ENCODE measurements at places on chromosomes 7 and 10.

DNA sequence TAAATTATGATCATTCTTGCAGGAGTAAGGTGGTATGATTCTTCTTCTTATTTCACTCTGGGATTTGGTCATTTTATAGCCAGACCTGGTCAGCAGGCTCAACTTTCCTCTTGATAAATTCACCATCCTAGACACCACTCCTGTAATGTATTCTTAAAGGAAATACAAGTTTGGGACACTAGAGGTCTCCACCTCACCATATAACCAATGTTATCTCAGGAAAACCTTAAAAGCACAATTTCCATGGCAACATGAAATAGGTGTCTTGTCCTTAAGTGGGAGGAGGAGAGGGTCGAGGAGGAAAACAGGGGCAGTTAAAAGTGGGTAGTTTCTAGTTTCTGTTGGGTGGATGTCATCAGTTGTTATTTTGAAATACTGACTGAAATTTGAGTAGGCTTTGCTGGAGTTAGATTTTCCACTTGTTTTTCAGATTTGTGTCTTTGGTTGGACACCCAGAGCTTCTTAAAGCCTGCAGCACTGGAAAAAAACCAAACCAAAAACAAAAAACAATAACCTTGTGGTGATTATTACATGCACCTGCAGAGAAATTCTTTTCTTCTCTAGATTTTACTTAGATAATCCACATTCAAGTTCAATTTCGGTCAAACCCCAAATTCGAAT, 163.1 kb downstream of the PRKCQ start:
- peak; percentile 70 for DNase-seq

- peak; percentile 43 for DNase-seq
Observed at GRCh38 chr7:74502216-74502891, 48.6 kb downstream of the GTF2IRD1 start.

GRCh38 chr7:3294432-3295100, 6.5 kb upstream of the SDK1 start:
- DNase-seq: no peak

DNA sequence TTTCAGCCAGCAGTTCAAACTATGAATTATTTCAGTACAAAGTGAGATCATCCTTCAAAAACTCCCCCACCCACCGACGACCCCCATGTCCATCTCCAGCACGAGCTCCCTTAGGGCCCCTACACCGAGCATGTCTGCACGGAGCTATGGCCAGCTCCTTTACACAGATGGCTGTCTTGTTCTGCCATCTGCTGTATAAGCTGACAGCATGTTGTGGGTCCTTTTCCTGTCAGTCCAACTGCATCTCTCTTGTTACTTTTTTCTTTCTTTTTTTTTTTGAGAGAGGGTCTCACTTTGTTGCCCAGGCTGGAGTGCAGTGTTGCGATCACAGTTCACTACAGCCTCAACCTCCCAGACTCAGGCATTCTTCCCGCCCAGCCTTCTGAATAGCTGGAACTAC, 21.6 kb downstream of the NPC1L1 start:
- no peak for DNase-seq

DNA sequence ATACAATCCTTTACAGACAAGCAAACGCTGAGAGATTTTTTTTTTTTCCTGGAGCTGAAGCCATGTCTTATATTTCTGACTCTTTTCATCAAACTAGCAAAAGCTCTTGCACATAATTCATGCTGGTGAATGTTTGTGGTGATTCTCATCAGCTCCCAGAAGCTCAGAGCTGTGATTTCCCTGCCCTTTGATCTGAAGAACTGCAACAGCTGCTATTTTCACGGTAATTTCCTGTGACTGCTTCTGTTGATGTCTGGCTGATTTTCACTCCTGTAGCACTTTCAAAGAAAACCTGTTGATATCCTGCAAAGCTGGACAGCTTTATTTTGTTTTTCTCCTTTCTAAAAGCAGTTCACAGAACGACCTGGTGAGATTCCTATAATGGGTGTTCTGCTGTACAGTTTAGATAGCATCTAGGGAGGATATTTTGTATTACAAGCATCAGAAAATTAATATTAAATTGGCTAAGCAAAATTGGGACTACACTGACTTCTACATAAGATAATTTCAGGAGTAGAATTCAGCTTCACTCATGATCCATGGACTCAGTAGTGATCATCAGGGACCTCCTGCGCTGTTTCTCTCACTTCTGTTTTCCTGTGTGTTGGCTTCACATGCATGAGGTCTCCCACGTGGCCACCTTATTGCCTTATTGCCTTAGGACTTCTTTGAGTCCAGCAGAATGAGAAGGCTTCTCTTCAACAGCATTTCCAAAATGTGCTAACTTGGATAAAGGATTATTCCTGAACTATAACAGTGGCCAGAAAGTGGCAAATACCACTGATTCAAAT, 1111.6 kb upstream of the SORCS1 start:
- DNase-seq: no peak

- no peak for DNase-seq
Observed at GRCh38 chr10:6787718-6788117, 207.6 kb upstream of the PRKCQ start.

GRCh38 chr10:77611221-77611620, 26.4 kb downstream of the KCNMA1 start:
- no peak for DNase-seq

GRCh38 chr7:80634505-80634904, 3.9 kb upstream of the CD36 start:
- DNase-seq: peak; percentile 39

DNA sequence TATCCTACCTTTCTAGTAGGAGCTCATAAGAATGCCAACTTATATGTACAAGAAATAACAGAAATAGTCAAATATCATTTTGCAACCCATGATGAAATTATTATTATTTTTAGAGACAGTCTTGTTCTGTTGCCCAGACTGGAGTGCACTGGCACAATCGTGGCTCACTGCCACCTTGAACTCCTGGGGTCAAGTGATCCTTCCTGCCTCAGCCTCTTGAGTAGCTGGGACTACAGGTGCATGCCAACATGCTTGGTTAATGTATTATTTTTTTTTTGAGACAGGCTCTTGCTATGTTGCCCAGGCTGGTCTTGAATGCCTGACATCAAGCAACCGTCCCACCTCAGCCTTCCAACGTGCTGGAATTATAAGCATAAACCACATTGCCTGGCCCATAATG, 44.8 kb downstream of the TNPO3 start:
- no peak for DNase-seq

GRCh38 chr10:72267819-72268399, 5.8 kb upstream of the DDIT4 start:
- no peak for DNase-seq

DNA sequence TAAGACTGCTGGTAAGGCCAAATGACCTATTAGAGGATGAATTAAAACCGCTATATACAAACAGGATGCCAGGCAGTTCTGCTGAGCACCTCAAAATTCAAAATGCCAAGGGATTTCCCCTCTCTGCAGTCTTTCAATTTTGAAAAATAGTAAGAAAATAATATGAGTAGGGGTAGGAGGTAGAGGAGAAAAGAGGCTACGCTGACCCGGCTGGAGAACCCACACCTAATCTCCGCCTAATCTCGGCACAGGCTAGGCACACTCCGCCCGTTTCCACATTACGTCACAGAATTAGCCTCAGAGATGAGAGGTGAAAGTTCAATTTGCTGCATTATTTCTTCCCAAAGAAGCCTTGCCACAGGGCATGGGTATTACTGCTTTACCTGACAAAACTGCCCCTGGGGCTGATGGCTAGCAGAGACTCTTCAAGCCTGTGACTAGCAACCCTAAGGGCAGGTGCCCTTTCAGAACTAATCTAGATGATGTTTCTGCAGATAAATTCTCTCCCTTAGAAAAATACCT, 21.3 kb upstream of the SPOCK2 start:
- DNase-seq: no peak

DNA sequence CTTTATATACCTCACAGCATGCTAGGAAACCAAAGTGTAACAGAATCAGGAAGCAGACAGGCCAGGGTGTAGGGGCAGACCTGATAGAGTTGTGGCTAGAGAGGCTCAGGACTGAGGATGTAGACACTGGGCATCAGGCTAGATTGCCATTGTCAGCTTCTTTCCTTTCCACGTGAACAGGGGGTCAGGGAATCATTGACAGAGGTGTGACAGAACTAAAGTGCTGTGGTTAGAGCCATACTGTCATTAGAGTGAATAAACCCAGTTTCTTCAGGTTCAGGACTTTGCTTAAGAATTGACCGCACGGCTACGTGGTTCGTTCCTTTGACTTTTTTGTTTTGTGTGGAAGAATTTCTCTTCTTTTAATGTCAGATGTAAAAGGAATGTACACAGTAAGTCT, 90.7 kb downstream of the CALD1 start:
- no peak for DNase-seq

- no peak for DNase-seq
Observed at GRCh38 chr7:8629504-8629903, 196.1 kb downstream of the NXPH1 start.

- no peak for DNase-seq
Observed at GRCh38 chr10:95253007-95253406, 37.8 kb downstream of the PDLIM1 start.

DNA sequence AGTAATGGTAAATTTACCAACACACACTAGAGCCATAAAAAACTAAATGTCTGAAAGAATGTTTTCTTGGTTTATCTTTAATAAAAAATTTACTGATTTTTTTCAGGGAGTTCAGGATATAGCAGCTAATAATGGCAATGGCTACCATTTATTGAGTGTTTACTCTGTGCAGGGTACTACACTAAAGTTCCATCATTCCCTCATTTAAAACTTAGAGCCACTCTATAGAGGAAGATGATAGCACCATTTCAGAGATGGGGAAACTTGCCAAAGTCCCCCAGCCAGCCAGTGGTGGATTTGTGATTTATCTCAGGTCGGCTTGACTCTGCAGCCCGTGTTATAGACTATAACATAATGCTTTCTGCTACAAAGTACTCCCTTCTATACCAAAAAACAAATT, 86.6 kb downstream of the LSMEM1 start:
- DNase-seq: no peak

DNA sequence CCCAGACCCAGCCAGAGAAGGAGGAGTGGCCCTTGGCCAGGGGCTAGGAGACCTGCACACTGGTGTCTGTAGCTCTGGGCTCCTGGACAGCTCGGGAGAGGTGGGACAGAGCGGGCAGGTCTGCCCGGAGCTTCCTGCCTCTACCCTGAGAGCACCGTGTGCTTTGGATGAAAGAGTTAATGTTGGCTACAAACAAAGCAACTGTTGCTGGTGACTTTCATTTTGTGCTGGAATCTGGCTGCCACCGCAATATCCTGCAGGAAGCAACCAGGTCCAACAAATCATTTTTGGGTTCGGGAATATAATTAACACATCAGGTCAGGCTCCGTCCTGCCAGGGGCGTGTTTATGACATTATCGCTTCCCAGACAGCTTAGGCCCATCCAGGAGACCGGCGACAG, 441.8 kb upstream of the MKI67 start:
- DNase-seq: no peak

- DNase-seq: no peak
Observed at GRCh38 chr10:18362892-18363291, 222.7 kb downstream of the CACNB2 start.

DNA sequence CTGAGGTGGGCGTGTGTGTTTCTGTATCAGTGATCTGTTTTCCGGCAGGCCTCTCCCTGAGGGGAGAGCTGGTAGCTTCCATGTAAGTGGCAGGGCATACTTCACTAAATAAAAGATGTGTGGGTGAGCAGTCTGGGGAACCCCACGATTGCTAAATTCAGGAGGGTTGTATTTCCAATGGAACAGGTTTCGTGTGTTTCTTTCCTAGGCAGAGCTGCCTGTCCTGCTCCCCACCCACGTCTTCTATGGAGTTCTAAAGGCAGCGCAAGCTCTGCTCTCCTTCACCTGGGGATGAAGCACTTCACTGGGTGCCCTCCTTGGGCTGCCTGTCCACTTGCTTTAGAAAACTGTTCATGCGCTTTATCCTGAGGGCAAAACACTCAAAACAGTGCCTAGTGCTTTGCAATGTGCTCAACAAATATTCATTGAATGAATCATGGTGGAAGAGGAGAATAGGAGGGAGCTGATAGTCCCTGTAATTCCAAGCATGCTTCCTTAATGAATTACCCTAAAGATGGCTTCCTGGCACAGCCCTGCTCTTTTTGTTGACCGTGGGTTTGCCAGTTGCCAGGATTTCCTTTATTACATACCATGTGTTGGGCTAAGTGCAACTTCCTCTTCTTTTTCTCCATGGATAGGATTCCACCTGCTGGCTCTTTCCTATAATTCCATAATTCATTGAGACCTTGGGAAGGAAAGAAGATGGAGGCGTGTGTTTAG, 50.6 kb upstream of the SRPK2 start:
- peak; percentile 90 for DNase-seq

GRCh38 chr7:133742709-133743538, 384.2 kb upstream of the LRGUK start:
- peak; percentile 4 for DNase-seq

- DNase-seq: peak; percentile 44
Observed at GRCh38 chr10:102394801-102395399, 605 bp upstream of the NFKB2 start.

DNA sequence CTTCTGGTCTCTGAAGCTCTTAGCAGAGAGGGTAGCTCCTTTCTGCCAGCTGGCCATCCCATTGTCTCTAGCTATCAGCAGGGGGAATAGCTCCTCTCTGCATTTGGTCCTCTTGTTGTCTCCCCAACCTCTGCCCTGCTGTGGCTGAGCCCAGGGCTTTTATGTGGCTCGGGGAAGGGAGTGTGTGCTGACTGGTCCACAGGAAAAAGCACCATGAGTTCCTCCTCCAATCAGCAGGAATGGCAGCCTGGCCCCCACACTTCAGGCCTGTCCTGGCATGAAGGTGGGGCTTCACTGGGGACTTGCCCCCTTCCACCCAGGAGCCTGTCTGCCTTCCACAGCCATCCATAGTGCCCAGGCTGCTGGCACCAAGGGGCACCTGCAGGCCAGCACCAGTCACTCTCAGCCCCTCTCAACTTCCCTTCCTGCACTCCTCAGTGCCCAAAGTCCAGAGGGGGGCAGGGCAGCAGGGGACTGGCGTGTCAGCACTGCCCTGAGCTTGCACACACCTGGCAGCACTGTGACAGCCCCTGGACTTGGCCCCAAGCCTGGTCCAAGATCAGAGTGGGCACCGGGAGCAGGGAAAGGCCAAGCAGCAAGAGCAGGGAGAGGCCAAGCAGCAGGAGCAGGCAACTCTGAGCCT, 36.2 kb downstream of the NOLC1 start:
- no peak for DNase-seq

DNA sequence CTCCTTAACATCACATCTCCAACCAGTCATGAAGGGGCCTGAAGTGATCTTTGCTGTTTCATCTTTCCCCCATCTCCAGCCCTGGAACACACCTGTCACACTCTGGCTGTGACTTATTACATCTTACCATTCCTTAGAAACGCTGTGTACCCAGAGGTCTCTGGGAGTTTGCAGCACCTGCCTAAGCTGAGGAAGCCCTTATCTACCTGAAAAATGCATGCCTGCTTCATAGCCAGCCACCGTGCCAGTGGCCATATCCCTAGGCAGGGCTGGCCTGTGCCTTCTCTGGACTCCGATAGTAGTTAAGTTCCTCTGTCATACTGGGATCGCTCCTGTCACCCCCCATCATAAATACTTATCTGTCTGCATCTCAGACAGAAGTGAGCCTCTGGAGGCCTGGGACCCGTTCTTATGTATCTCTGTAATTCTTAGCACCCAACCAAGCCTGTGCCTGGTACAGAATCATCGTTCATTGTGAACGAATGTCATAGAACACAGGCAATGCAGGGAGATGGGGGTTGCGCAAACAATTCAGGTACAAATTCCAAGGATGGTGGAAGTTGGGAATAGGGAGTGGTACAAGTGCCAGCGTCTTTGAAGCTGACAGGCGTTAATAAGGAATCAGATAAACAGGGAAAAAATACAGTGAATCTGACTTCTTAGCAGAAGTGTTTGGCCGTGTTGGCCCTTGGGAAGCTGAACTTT, 254.6 kb downstream of the CAMK1D start:
- no peak for DNase-seq

GRCh38 chr10:123119081-123119480, 16.7 kb upstream of the HMX3 start:
- no peak for DNase-seq

- DNase-seq: no peak
Observed at GRCh38 chr7:36939816-36940215, 215.5 kb upstream of the AOAH start.

Data from GM03348 (cell line).